GM03348 (cell line): ENCODE measurements at places on chromosomes 11 and 22.
A peak's percentile ranks its signal among the peaks of the same experiment; 100 is the strongest.

GRCh38 chr11:6156628-6157359 is 13.3 kb downstream of the OR52B2 start:
- no peak for DNase-seq

DNA sequence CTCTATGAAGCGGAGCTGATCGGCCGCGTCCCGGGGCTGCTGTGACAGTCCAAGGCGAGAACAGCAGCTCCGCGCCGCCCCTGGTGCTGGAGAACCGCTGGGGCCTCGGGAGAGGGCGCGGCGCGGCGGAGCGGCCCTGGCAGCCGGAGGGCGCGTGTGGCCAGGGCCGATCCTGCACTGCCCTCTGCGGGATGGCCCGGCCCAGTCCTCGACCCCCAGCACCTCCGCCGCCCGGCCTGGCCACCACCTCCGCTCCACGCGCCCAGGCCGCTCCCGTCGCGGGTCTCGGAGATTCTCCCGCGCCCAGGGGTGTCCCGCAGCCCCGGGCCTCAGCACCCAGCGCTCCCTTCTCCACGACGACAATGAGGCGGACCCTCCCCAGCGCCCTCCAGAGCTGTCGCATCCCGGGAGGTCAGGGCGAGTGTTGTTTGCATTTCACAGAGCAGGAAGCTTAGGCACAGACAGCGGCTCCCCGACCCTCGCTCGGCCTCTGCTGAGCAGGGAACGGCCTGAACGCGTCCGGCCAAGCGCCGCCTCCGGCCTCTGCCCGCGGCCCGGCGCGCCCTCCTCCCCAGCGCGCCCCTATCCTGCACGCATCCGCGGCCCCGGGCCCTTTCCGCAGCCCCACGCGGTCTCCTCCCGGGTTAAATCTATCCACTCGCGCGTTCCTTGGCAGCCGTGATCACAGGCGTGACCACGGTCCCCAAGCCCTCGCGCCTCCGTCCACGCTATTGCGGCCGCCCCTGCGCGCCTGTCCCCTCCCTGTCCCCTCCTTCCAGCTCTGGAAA is 109.7 kb downstream of the WNT7B start:
- peak; percentile 85 for DNase-seq

DNA sequence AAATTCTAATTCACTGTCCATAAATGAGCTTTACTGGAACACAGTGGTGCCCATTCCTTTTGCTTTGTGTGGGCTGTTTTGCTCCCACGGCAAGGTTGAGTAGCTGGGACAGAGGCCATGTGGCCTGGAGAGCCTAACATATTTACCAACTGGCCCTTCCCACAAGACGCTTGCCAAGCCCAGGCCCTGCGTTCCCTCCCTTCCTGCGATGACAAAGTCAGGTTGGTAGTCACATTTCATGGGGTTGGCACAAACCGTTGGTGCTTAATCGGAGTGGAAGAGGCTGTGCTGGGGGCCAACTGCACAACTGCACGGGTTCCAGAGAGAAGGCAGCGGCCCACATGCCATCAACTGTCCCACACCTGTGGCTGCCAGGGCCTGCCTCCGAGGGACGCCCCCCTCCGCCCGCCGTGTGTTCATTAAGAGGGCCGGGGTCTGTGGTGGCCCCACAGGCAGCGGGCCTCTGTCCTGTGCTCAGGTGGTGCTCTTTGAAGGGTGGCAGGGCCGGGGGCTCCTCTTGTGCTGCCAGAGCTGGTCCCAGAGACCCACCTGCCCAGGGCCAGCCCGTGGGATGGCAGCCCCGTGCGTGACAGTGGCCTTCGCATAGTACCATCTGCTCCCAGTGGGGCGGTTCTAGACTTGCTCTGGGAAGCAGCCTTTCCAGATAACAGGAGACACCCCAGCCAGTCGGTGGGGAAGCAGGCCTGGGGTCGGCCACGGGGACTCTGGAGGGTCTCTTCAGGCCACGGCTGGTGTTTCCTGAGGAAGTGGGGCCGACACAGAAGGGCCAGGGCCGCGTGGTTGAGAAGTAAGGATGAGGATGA is 81.5 kb upstream of the CLDN5 start:
- no peak for DNase-seq

GRCh38 chr22:50625131-50625567 is 2.8 kb downstream of the ARSA start:
- no peak for DNase-seq

GRCh38 chr11:129302386-129303101 is 73.1 kb upstream of the BARX2 start:
- no peak for DNase-seq

DNA sequence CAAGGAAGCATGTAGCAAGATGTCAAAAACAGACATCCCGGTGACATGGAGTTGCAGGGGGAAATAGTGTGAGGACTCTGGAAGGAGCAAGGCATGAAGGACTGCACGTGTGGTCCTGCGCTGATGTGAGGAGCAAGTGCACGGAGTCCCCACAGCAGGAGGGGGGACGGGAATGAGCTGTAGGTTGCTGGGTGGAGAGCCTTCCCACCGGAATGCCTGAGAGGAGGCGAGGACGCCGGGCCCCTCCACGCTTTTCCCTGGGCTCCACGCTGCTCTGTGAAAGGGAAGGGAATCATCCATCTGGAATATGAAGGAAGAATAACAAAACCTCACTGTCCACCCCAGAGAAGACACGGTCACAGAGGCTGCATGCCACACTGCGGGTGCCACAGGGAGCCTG is 23.6 kb upstream of the EFCAB6 start:
- no peak for DNase-seq

- peak; percentile 53 for DNase-seq
These were observed 11.5 kb downstream of the CLMP start for GRCh38 chr11:123183391-123184099.

- DNase-seq, result peak; percentile 83
These were observed 58.3 kb downstream of the MYH9 start for GRCh38 chr22:36329254-36330078.

- DNase-seq, result no peak
These were observed 21.2 kb downstream of the BMAL1 start for GRCh38 chr11:13298765-13299164.

DNA sequence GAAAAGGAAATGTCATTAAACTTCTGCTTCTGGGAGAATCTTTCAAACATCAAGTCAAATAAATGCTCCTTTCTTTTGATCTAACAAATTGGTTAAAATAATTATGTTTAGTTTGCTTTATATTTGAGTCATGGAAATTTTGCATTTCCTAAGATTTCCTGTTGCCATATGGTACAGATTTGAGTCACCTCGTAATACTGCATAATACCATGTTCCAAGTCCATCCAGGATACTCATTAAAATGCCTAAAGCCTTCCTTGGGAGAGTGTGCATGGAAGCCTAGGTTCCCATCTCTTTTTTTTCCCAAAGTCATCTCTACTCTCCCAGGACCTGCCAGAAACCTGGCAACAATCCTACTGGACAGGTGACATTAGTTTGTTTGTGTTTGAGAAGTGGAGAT is 4.2 kb downstream of the OR9I1 start:
- no peak for DNase-seq

- peak; percentile 98 for DNase-seq
These were observed 14.8 kb downstream of the PLEKHB1 start for GRCh38 chr11:73661035-73661628.

GRCh38 chr11:1222491-1223345 is at the start of gene MUC5B:
MUC5B (plus strand) TSS chr11:1223066; CDS start chr11:1223124, 58 bp downstream.
- DNase-seq, result no peak

- no peak for DNase-seq
These were observed 16.3 kb downstream of the FXYD6 start for GRCh38 chr11:117860139-117860538.

DNA sequence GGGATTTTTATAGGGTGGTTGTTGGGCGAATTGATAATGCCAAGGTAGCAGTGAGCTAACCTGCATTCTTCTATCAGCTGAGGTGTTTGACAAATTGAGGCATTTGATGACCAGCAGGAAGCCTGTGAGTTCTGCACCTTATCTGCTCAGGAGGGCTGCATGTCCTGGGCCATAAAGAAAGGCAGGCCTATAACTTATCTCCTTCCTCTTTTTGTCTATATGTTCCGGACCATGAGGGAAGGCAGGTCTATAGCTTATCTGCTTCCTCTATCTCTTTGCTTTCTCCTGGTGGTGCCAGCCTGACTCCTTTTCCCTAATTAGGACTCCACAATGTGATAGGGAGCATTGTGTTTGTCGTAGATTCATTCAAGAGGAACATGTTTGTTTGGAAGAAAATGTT is 8.6 kb upstream of the JAM3 start:
- no peak for DNase-seq

- no peak for DNase-seq
These were observed 3.2 kb upstream of the PPP6R3 start for GRCh38 chr11:68457216-68457897.

DNA sequence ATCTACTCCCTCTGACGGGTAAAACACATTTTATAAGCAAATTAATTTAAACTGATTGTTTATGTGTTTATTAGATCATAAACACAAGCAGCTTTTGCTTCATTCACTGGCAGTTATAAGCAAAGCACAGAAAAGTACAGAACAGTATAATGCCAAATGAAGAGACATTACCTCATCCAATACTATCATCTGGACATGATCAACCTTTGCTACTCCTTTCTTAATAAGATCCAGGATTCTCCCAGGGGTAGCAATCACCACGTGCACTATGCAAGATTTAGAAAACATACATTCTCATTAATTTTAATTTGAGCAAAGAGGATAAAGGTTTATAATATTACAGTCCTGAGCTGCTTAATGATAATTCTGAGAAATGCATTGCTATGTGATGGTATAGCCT is 27.9 kb downstream of the DDX6 start:
- DNase-seq, result peak; percentile 8

GRCh38 chr11:74141241-74141695 is 29.5 kb downstream of the C2CD3 start:
- DNase-seq, result peak; percentile 6

GRCh38 chr11:12678991-12679390 is 4.8 kb downstream of the TEAD1 start:
- no peak for DNase-seq

DNA sequence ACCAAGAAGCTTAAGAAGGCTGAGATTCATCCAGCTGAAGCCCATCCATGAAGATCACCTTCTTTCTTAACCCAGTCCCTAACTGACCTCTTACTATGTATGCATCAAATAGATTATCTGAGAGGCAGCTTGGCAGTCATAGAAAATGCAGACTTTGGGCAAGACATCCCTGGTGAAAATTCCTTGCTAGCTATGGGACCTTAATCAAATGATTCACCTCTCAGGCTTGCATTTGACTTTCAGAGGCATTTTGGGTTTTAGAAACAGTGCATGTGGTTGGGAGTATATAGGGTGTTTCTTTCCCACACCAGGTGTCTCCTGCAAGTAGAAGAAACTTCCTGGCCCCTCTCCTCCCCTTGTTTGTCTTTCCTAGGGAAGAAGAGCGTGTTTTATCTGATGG is 188.5 kb upstream of the ISX start:
- DNase-seq, result no peak

DNA sequence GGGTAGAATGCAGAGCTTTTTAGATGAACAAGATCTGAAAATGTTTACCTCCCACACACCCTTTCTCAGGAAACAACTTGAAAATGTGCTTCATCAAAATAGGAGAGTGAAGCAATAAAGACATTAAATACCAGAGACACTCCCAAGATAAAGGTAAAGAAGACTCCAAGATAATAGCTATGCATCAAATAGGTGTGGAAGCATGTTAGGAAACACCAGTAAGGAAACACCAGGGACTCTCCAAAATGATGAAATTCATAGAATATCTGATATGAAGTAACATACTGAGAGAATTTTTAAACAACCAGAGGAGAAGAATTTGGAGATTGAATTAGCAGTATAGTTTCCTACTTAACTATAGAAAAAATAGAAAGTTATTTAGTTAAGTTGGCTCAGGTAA is 57.0 kb downstream of the OR10A6 start:
- DNase-seq, result no peak

GRCh38 chr11:128390246-128390645 is 197.1 kb downstream of the ETS1 start:
- DNase-seq, result no peak
